Activated CD4-positive, alpha-beta T cell treated with anti-CD3 and anti-CD28 coated beads, Interleukin-2, amount 10 ng/mL, durations not matched to agents 7 days and 5 days (primary cell): ENCODE measurements at places on chromosomes 11 and 22. TPM values are rescaled to one million over a fixed set of nuclear protein-coding genes. Genes with fewer than 3 reads are reported as not detected.

Gene C11orf21
- 66.4 TPM for total RNA-seq

Gene OR5B3
- total RNA-seq, result not detected

Gene NCF4
- 22.7 TPM for total RNA-seq

Gene SLC22A12
- not detected for total RNA-seq

DNA sequence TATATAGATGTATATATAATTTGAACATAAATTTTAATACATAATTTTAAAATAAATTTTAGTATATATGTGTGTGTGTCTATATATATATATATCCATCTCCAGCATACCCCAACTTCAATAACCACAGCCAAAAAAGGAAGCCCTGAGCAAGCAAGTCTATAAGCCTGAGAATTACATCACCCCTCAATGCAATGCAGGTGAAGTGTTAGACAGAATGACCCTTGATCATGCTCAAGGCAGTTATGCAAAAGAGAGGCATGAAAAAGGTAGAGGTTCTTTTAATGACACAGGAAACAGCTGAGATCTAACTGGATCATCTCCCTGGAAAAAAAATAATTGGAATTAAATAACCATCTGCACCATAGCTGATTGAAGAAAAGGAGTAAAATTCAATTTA lies 557.9 kb upstream of the ANO5 start:
- no peak overlapping the region for H3K4me3 ChIP-seq
- DNase-seq, result no peak
- H3K36me3 ChIP-seq, result no peaks in the 10 kb centered on the region
- H3K27me3 ChIP-seq, result no peaks in the 10 kb centered on the region

GRCh38 chr11:106329273-106330018 lies 252.0 kb downstream of the AASDHPPT start:
- H3K27me3 ChIP-seq, result no peaks in the 10 kb centered on the region
- H3K27ac ChIP-seq, result no peak overlapping the region
- H3K36me3 ChIP-seq, result no peaks in the 10 kb centered on the region
- H3K4me1 ChIP-seq, result no peaks in the 10 kb centered on the region
- no peak for DNase-seq

GRCh38 chr11:57161351-57161750 lies 20.4 kb upstream of the LRRC55 start:
- no peak for DNase-seq
- H3K27me3 ChIP-seq, result peaks cover 10% of the 10 kb centered on the region
- no peaks in the 10 kb centered on the region for H3K36me3 ChIP-seq
- no peak overlapping the region for H3K4me3 ChIP-seq
- no peak overlapping the region for H3K27ac ChIP-seq

GRCh38 chr11:103450241-103450640 lies 341.0 kb downstream of the DYNC2H1 start:
- DNase-seq, result no peak
- no peaks in the 10 kb centered on the region for H3K27me3 ChIP-seq
- no peaks in the 10 kb centered on the region for H3K36me3 ChIP-seq
- H3K27ac ChIP-seq, result no peak overlapping the region
- H3K4me3 ChIP-seq, result no peak overlapping the region

DNA sequence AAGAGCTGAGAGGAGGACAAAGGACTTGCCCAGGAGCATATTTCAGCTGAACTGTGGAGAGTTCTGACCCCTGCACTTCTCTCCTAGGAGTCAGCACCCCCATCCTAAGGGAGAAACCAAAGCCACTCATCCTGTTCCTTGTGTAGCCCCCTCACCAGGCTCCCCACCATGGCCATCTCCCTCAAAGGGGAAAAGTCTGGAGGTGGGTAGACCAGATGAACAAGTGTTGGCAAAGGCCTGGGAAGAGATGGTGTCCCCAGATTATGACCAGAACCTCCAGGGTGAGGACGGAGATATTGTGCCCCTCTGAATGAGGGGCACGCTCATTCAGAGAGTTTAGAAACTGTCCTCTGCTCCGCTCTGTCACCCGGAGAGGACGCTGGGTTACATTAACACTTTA lies 880.0 kb downstream of the BRD1 start:
- DNase-seq, result no peak
- no peaks in the 10 kb centered on the region for H3K36me3 ChIP-seq
- no peak overlapping the region for H3K4me3 ChIP-seq
- H3K27me3 ChIP-seq, result no peaks in the 10 kb centered on the region
- H3K27ac ChIP-seq, result no peak overlapping the region

GRCh38 chr11:88435415-88435814 lies 97.9 kb upstream of the CTSC start:
- H3K27ac ChIP-seq, result peak overlapping the region; percentile 4
- peaks cover 12% of the 10 kb centered on the region for H3K36me3 ChIP-seq
- H3K4me1 ChIP-seq, result peaks cover 13% of the 10 kb centered on the region
- no peak overlapping the region for H3K4me3 ChIP-seq
- no peak for DNase-seq
- H3K27me3 ChIP-seq, result peaks cover 1% of the 10 kb centered on the region

GRCh38 chr11:7645206-7645605 lies 28.1 kb downstream of the CYB5R2 start:
- H3K4me3 ChIP-seq, result no peak overlapping the region
- H3K27me3 ChIP-seq, result no peaks in the 10 kb centered on the region
- H3K36me3 ChIP-seq, result peaks cover 7% of the 10 kb centered on the region
- DNase-seq, result no peak

- no peak overlapping the region for H3K4me3 ChIP-seq
- no peak for DNase-seq
- H3K4me1 ChIP-seq, result no peaks in the 10 kb centered on the region
Measured at GRCh38 chr11:130139401-130139800, 20.2 kb upstream of the ST14 start.

GRCh38 chr11:1514336-1515061 lies 27.9 kb upstream of the MOB2 start:
- H3K27ac ChIP-seq, result no peak overlapping the region
- no peaks in the 10 kb centered on the region for H3K36me3 ChIP-seq
- no peaks in the 10 kb centered on the region for H3K27me3 ChIP-seq
- no peak overlapping the region for H3K4me3 ChIP-seq
- H3K4me1 ChIP-seq, result peaks cover 19% of the 10 kb centered on the region
- DNase-seq, result no peak

DNA sequence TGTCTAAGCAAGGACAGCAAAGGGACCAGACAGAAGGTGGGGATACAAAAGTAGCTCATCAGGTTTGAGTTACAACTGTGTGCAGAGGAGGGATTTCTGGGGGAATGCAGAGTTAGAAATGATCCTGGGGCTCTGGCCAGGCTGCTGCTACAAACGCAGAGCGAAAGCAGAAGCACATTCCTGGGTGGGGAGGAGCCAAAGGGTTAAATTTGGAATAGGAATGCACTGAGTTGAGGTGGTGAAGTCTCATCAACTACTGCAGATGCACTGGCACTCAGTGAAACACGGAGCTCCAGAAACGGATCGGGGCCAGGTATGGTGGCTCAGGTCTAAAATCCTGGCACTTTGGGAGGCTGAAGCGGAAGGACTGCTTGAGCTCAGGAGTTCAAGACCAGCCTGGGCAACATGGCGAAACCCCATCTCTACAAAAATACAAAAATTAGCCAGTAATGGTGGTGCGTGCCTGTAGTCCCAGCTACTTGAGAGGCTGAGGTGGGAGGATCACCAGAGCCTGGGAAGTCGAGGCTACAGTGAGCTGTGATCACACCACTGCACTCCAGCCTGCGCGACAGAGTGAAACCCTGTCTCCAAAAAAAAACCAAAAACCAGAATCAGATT lies 3.2 kb downstream of the CHKA start:
- H3K27me3 ChIP-seq, result no peaks in the 10 kb centered on the region
- no peak overlapping the region for H3K4me3 ChIP-seq
- H3K4me1 ChIP-seq, result peaks cover 20% of the 10 kb centered on the region

GRCh38 chr11:114880442-114880841 lies 202.1 kb downstream of the NXPE2 start:
- no peaks in the 10 kb centered on the region for H3K27me3 ChIP-seq
- no peaks in the 10 kb centered on the region for H3K36me3 ChIP-seq
- no peaks in the 10 kb centered on the region for H3K4me1 ChIP-seq
- no peak overlapping the region for H3K27ac ChIP-seq
- DNase-seq, result no peak
